ENCODE measurements at places on chromosomes 2 and 18. TPM values are rescaled to one million over a fixed set of nuclear protein-coding genes. Genes with fewer than 3 reads are reported as not detected.

DNA sequence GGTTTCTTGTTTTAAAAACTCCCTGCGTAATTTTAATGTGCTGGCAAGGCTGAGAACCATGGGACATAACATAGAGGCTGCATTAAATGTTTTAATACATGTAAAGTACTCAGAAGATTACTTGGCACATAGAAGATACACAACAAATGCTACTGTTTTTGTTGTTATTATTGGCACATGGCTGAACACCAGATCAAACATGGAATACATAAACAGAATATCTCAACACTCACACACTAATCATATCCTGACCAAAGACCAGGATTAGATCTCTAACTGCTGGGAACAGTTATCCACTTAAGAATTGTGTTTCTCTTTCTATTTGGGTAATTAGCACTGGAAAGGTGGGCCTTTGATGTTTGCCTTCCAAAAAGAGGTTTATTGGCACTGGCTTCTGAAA is 69.3 kb downstream of the KCNE4 start:
- H3K27me3 ChIP-seq: no peaks in the 10 kb centered on the region
- no peak overlapping the region for H3K27ac ChIP-seq
- no peak for DNase-seq
- no peaks in the 10 kb centered on the region for H3K36me3 ChIP-seq

DNA sequence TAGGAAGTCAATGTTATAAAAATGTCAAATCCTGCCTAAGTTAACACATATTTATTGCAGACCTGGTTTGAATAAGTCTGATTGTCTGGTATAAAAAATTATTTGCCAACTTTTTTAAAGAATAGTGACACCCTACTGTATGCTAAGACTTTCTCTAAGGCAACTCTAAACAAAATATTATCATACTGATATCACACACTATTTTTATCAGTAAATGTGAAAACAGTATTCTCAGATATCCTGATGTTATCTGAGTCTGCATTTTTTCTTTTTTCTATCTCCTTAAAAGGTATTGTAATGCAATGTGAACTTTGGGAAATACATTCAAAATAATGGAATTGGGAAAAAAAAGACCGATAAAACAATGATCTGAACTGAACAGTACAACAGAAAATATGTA is 127.1 kb downstream of the DOCK10 start:
- no peaks in the 10 kb centered on the region for H3K27me3 ChIP-seq
- no peak overlapping the region for H3K4me3 ChIP-seq
- H3K36me3 ChIP-seq: peaks cover 2% of the 10 kb centered on the region

DNA sequence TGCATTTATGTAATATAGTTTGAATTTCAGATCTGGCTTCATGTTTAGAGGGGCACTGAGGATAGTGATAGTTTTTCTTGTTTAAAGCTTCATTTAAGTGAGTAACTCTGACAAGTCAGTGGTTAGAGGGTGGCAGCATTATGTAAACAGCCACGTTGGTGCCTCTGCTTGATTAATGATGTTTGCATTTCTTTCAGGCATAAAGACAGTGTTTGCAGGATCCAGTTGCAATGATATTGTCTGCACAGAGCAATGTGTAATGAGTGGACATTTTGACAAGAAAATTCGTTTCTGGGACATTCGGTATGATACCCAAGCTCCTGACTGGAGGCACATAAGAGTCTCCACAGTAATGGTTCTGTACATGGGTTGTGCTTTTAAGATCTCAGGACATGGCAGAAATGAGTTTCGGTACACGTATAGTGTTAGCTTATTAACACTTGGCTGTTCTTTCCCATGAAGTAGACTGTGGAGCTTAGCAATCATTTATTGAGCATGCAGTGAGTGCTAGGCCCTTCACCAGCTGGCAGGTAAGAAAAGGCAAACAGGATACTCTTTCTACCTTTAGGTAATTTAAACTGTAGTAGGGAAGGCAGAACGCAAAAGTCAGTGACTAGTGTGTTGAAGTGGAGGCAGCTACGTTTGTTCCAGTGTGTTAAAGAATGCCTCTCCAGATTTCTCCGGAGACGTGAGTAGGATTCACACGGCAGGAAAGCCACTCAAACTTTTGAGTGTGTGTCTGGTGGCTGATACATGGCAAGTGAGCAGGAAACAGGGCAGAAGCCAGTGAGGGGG is 17.4 kb upstream of the SAG start:
- H3K36me3 ChIP-seq: peaks cover 27% of the 10 kb centered on the region
- H3K27me3 ChIP-seq: no peaks in the 10 kb centered on the region
- H3K4me1 ChIP-seq: peaks cover 12% of the 10 kb centered on the region
- H3K4me3 ChIP-seq: no peak overlapping the region
- no peak for DNase-seq

DNA sequence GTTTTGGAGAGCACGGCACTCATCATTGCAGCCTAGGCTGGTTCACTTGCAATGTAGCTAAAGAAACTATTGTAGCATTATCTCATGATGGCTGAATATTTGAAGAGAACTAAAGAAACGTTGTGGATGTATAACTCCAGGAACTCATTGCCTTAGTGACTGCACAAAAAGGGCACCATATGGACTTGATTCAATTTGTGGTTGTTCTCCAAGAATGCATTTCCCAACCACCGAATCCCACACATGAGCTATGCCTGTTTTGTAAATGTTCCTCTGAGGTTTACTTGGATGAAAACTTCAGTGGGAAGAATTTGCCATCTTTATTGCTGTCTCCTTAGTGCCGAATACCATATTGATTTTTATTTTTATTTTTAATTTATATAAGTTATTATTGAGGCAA is 43.5 kb downstream of the DOK6 start:
- no peaks in the 10 kb centered on the region for H3K4me1 ChIP-seq
- no peak overlapping the region for H3K27ac ChIP-seq
- no peaks in the 10 kb centered on the region for H3K27me3 ChIP-seq

DNA sequence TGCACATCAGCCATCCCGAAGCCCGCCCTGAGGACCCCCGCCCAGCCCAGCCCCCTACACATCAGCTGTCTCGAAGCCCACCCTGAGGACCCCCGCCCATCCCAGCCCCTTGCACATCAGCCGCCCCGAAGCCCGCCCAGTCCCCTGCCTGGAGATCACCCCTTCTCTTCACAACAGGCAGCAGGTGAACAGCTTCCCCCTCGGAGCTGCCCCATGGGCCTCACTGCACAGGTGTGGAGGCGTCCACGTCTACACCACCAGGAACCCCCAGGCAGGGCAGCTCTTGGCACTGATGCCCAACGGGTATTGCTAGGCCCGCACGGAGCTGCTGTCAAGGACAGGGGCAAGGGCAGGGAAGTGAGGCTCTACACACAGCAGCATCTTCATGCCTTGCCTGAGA is 137.6 kb downstream of the HDAC4 start:
- no peaks in the 10 kb centered on the region for H3K36me3 ChIP-seq
- peak overlapping the region; percentile 76 for H3K4me3 ChIP-seq
- DNase-seq: no peak
- H3K27ac ChIP-seq: peak overlapping the region; percentile 97
- no peaks in the 10 kb centered on the region for H3K27me3 ChIP-seq

GRCh38 chr2:68714866-68715265 is 19.7 kb upstream of the ARHGAP25 start:
- DNase-seq: no peak
- H3K4me3 ChIP-seq: no peak overlapping the region
- H3K4me1 ChIP-seq: peaks cover 53% of the 10 kb centered on the region
- H3K36me3 ChIP-seq: no peaks in the 10 kb centered on the region

- H3K27me3 ChIP-seq: no peaks in the 10 kb centered on the region
- H3K27ac ChIP-seq: no peak overlapping the region
- DNase-seq: no peak
- no peak overlapping the region for H3K4me3 ChIP-seq
These were observed 39.5 kb downstream of the CERS6 start for GRCh38 chr2:168495524-168495923.

DNA sequence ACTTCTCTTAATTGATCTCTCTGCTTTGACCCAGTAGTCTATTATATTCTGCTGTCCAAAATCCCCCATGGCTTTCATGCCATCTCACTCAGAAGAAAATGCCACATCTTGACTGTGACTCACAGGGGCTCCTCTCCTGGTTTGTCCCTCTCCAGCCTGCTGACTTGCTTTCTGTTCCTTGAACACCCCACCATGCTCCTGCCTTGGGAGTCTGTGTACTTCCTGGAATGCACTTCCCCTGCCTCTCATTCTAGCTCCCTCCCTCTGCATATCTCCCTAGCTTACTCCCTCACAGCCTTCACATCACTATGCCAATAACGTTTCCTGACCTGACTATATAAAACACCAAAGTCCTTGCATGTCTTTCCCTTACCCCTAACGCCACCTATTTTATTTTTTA is 167.2 kb downstream of the TRIB2 start:
- H3K27ac ChIP-seq: no peak overlapping the region
- no peak for DNase-seq

DNA sequence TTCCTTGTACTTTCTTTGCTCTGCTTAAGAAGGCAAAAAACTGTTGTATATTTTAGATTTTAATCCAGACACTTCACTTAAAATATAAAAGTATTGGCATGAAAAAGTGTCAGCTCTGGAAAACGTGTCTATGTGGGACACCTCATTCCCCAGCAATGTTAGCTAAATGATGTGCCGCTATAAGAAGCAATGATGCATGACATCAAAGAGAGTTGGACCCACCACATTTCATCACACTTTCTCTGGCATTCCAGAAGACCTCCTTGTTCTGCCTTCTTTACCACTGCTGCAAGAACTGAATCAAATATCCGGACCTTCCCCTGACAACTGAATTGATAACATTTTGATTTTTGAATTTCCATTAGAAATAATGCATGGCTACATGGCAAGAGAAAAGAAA is 242.4 kb upstream of the TANK start:
- H3K4me3 ChIP-seq: no peak overlapping the region
- no peak overlapping the region for H3K27ac ChIP-seq
- peaks cover 7% of the 10 kb centered on the region for H3K4me1 ChIP-seq
- no peaks in the 10 kb centered on the region for H3K36me3 ChIP-seq
- no peak for DNase-seq
- peaks cover 30% of the 10 kb centered on the region for H3K27me3 ChIP-seq

DNA sequence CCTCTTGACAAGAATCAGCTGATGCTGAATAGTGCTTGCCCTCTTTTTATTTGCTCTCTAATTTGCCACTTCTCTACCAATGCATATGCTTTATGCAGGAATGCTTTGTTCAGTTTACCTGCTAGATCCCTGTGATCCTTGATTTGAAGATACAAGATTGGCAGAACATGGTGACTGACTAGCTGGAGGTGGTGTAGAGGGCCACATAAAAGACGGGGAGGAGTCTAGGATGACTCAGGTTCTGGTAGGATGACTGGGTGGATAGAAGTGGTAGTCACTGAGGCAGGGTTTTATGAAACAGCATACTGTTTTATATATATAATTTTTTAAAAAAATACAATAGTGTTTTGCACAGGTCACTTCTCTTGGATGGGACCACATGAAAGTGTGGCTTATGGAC is 6.3 kb upstream of the ADGRF3 start:
- H3K4me3 ChIP-seq: no peak overlapping the region
- DNase-seq: no peak
- peaks cover 3% of the 10 kb centered on the region for H3K36me3 ChIP-seq
- H3K4me1 ChIP-seq: peaks cover 32% of the 10 kb centered on the region
- H3K27ac ChIP-seq: peak overlapping the region; percentile 11
- H3K27me3 ChIP-seq: no peaks in the 10 kb centered on the region

DNA sequence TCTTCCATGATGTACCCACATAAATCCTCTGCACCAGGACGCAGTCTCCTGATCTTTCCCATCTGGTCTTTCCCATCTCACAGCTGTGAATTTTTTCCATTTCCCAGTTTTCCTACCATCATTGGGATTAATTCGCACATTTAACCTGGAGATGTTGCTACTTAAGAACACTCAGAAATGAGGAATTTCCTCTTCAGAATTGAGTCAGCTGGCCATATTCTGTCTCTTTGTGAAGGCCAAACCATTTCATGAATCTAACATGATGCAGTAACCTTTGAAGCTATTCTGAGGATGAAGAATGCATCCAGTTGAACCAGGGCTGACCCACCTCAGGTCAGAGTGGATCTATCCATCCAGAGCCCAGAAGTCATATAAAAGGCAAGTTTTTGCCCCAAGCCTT is 326.8 kb downstream of the SETBP1 start:
- H3K4me3 ChIP-seq: no peak overlapping the region
- H3K27me3 ChIP-seq: peaks cover 9% of the 10 kb centered on the region
- no peak overlapping the region for H3K27ac ChIP-seq
- H3K4me1 ChIP-seq: peaks cover 2% of the 10 kb centered on the region
- DNase-seq: no peak

- no peak overlapping the region for H3K4me3 ChIP-seq
- no peak for DNase-seq
- no peaks in the 10 kb centered on the region for H3K36me3 ChIP-seq
- H3K4me1 ChIP-seq: no peaks in the 10 kb centered on the region
- no peaks in the 10 kb centered on the region for H3K27me3 ChIP-seq
- no peak overlapping the region for H3K27ac ChIP-seq
These were observed 187.1 kb downstream of the GULP1 start for GRCh38 chr2:188478724-188479123.

DNA sequence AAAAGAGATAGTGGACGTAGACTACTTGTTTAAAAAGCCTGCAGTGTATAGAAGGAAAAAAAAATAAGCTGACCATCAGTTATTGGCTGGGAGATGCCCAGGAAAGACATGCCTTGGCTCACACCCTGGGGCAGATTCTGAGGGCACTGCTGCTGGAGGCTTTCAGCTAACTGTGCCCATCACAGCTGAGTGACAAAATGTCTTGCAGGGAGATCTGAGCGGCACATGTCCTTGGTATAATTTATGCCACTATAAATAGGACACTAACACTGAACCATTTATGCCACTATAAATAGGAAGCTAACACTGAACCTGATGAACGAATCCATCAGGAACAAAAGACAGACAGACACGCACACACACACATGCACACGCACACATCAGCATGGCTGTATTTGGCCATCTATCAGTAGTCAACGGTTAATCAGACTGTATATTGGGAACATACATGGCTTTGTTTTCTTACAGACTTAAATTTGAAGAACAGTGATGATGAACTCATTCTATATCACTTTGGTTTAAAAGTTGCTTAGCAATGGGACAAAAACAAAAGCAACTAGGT is 68.2 kb upstream of the NOSTRIN start:
- DNase-seq: no peak
- peaks cover 17% of the 10 kb centered on the region for H3K4me1 ChIP-seq
- no peak overlapping the region for H3K27ac ChIP-seq
- no peaks in the 10 kb centered on the region for H3K27me3 ChIP-seq
- H3K4me3 ChIP-seq: no peak overlapping the region

DNA sequence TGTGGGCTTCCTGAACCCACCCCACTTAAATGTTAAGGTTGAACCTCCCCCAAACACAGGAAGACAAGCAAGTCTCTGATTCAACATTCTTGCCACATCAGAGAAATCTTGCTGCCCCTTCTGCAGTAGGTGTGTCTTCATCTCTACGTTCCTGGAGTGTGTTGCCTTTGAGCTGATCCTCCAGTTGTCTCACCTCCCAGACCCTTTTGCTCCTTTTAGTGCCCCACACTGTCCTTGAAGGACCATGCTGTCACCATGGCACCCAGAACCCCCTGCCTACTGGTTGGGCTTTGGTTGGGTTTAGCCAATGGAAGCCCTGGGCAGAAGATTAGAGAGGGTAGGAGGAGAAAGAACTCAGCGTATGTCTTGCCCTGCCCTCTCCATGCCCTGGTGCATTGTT is 10.7 kb downstream of the CAB39 start:
- H3K27me3 ChIP-seq: no peaks in the 10 kb centered on the region
- H3K27ac ChIP-seq: peak overlapping the region; percentile 93
- H3K36me3 ChIP-seq: no peaks in the 10 kb centered on the region
- H3K4me1 ChIP-seq: peaks cover 46% of the 10 kb centered on the region

Gene IL1B
- 61.2 TPM for total RNA-seq

Gene BUB1
- 8.6 TPM for total RNA-seq

Gene KATNAL2
- 0.86 TPM for total RNA-seq

Gene HOXD8
- not detected for total RNA-seq

Gene NR4A2
- 213 TPM for total RNA-seq

Gene COL4A4
- total RNA-seq: 0.55 TPM

Gene RFX8
- 0.44 TPM for total RNA-seq

All from T-helper 17 cell (primary cell).